ENCODE measurements at places on chromosomes 2 and 18.

DNA sequence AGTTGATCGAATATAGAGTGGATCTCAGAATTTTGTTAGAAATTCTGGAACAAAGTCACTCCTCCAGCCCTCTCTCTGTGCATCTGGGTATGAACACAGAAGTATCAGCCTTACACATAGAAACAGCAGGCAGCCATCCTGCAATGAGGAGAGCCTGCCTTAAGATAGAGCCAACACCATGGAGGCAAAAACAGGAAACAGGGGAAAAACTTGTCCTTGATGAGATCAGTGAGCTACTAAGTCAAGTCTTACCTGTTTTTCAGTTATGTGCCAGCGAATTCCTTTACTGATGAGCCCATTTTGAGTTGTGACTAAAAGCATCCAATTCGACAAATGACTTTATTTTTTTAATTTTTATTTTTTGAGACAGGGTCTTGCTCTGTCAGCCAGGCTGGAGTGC lies 26.6 kb upstream of the MREG start:
- no peak for DNase-seq

DNA sequence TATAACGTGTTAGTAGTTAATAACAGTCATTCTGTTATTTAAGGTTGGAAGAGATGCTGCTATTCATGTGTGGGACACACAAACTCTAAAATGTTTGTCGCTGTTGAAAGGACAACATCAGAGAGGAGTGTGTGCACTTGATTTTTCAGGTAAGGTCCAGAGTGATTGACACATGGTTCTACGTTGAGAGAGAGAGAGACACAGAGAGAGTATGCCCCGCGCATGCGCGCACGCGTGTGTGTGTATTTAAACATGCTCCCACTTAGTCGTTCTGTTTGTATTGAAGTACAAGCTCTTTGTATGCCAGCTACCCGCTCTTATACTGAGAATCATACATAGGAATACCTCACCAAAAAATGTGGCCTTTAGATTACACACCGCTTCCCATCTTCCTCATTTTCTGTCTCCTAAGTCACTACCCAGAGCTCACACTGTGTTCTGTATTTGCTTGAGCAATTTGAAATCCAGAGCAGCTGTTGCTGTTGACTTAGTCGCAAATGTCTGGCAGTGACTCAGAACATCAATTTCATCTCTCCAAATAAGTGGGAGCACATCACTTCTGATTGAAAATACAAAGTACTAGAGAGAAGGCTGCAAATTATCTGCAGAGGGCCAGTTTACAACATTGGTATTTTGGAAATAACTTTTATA lies 148.1 kb downstream of the EML6 start:
- DNase-seq: no peak

GRCh38 chr2:201158111-201158929 lies 24.6 kb upstream of the CASP10 start:
- no peak for DNase-seq

DNA sequence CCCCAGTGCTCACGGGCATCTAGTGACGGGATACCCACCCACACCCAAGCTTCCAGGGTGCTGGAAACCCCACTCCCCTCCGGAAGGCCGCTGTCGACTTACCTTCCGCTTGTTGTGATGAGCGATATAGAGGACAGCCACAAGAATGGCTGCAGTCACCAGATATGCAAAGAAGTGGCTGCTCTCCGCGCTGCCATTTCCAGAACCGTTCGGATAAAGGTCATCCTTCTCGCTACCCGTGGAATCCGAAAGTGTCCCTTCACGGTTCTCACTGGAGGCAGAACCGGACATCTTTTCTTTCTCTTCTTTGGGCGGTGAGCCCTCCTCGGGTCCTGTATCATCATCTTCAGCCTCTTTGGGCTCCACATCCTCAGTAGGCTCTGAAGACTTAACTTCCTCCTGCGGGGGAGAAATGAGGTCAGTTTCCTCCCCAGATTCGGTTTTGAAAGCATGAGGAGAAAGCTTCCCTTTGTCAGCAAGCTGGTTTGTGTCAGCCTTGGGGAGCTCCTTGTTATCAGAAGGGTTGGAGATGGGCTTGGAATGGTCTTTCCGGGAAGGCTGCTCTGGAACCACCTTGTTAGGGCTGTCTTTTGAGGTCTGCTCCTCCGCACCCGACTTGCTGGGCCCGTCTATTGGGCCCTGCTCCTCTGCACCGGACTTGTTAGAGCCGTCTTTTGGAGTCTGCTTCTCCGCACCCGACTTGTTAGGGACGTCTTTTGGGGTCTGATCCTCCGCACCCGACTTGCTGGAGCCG lies 1.2 kb downstream of the TGOLN2 start:
- no peak for DNase-seq

- DNase-seq: no peak
Measured at GRCh38 chr2:202121532-202122162, 48.6 kb downstream of the KIAA2012 start.

- DNase-seq: no peak
Measured at GRCh38 chr2:241049739-241050623, 51.6 kb downstream of the SNED1 start.

DNA sequence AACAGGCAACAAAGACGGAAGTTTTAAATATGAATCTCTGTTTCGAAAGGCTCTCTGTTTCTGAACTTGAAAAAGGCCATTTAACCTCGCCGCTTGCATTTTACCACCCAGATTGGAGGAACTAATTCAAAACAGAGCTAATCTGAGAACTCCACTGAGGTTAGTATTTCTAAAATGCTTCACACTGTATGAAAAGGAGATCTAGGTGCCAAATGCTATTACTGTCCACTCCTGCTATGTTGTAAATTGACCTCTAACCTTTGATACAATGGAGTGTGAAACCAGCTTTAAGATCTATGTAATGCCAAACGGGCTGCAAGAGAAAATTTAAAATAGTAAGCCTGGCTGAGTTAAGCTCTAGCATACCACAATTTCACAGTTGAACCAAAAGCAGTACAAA lies 364.5 kb downstream of the IRS1 start:
- no peak for DNase-seq

DNA sequence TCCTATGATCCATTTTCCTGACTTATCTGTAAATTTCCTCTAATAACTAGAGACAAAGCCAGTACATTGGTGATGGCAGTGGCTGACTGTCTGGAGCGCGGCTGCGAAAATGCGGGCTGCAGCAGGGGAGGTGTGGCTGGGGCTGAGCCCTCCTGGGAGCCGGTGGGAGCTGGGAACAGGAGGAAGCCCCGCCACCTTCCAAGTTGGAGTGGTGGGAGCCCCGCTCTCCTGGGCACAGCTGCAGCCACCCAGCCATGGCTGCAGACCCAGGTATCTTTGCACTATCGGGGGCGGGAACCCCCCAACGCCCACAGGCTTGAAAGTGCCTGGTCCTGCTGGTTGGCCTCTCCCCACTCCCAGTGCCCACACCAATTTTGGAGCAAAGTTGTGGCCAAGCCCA lies 633.0 kb upstream of the TMEFF2 start:
- no peak for DNase-seq

DNA sequence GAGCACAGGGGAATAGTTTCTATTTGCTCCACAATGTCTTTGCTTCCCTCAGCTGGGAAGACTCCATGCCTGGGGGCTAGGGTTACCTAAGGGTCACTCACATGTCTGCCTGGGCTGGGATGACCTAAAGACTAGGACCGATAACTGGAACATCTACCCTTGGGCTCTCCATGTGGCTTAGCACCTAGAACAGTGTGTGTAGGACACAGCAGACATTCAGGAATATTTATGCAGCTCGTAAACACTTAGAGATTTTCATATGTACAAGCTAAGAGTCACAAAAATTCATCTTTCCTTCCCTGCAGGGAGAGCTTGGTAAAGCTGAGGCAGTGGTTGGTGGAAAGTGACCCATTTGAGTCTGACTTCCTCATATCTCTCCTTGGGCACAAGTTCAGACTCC lies 55.8 kb downstream of the FBLN7 start:
- no peak for DNase-seq

DNA sequence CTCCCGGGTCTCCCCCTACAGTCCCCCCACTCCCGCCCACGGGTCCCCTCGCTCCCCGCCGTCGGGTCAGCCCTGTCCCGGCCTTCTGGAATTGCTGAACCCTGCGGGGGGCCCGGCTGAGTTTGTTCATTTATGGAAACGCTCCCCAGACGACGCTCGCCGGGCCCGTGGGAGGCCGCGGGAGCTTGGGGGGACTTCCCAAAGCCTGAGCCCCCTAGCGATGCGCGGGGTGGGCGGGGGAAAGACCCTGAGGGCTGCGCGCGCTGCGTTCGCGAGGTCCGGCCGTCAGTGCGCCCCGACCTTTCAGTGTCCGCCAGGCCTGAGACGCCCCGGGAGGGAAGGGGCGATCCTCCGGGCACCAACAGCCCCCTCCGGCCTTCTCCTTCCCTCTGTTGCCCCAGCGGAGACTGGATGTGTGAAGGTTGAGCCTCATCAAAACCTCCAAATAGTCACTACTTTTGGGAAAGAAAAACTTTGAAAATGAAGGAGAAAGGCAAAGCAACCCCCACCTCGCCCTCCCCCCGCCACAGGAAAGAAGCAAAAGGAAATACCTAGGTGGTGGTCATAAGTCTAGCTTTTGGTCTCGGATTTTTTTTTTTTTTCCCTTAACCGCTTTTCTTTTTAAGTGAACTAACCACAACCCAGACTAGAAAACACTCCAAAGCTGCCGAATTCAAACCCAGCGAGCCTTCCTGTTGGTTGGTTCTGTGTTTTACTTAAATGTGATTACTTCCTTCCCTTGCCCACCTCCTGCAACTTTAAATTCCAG lies 509 bp upstream of the CYS1 start:
- no peak for DNase-seq

- DNase-seq: no peak
Measured at GRCh38 chr2:238846628-238847418, 1.1 kb upstream of the TWIST2 start.

DNA sequence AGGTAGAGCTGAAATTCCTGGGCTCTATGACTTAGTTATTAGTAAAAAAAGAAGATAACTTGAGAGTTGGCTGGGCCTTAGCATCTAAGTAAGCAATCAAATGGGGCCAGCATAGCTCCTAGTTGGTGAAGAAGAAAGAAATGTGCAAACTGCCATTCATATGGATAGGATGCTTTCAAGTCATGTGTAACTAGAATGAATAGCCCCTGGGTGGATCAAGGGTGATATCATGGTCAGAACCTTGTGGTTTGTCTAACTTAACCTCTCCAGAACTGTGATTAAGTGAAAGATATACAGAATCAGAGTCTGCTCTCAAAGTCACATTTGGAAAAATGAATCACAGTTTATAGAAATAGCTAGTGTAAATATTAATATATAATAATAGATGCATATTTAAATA lies 198.7 kb upstream of the DTNA start:
- no peak for DNase-seq

GRCh38 chr18:45165871-45166270 lies 449.4 kb upstream of the SLC14A2 start:
- no peak for DNase-seq

DNA sequence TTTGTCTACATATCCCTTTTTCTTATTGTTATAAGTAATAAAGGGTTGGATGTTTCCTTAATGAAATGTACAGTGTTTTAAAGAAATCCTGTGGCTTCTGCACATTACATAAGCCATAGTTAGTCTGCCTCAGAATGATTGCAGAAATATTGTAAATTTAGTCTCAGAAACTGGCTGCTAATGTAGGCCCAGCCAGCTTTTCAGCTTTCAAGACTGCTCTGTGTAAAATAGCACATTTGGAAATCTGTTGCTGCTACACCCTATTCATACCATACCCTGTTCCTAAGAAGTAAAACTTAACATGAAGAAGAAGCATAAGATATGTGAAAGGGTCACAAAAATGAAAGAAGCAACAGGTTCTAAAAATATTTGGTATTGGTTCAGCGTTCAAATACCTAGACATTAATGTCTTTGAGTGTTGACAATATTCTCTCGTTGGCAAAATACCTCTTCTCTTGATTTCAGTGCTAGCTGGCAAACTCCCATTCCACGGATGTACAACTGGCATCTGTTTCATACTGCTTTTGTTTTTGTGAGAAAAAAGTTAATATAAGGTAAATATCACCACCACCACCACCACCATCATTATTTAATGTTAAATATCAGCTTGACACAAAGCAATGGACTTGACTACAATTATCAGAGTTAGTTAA lies 19.2 kb upstream of the NCKAP1 start:
- no peak for DNase-seq

DNA sequence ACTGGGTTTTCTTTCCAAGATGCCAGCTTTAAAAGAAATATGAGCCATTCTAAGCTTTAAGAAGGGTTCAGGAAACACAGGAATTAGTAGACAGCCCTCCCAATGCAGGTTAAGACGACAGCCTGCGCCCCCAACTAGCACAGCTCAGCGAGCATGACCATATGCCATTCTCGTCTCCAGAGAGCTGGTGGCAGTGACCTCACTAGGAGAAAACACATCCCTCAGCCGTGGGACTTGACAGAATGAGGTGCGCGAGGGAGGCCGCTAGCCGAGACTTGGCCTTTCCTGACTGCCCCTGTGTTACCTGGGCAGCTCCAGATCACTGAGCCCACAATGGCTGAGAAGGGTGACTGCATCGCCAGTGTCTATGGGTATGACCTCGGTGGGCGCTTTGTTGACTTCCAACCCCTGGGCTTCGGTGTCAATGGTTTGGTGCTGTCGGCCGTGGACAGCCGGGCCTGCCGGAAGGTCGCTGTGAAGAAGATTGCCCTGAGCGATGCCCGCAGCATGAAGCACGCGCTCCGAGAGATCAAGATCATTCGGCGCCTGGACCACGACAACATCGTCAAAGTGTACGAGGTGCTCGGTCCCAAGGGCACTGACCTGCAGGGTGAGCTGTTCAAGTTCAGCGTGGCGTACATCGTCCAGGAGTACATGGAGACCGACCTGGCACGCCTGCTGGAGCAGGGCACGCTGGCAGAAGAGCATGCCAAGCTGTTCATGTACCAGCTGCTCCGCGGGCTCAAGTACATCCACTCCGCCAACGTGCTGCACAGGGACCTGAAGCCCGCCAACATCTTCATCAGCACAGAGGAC lies 103.9 kb downstream of the MAPK4 start:
- DNase-seq: no peak

DNA sequence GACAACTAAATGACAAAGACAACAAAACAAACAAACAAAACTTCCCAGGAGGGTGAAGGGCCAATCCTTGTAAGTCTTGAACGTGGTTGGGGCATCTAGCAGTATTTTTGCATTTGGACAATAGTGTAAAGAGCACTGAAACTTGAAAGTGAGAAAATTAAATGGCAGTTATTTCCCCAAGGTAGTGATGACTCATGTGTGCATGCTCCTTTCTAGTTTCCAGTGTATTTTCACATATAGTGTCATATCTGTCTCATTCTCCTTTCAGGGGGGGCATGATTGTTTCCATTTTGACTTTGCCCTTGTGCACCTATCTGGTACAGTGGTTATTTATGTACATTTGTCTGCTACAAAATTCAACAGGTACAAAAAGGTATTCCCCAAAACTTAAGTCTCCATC lies 39.5 kb downstream of the CERS6 start:
- DNase-seq: no peak

DNA sequence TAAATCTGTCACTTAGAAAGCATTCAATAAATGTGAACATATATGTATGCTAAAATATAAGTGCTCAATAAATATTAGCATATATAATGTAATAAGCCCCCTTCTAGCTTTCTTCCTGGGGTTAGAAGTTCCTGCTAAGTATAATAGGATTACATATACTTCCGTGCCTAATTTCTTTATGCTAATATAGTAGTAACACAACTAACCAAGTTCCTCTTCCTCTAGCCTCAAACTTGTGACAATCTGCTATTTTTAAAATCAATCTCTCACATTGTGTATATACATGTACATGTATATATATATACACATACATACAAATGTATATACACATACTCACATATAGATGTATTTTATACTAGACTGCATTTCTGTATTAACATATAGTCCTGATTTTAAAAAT lies 32.2 kb downstream of the TLK1 start:
- DNase-seq: no peak

All from activated CD4-positive, alpha-beta T cell treated with anti-CD3 and anti-CD28 coated beads for 24 hours (primary cell).